ENCODE measurements at places on chromosomes 4 and X.

GRCh38 chr4:99847362-99847976 lies 30.8 kb downstream of the DAPP1 start:
- no peak for DNase-seq

DNA sequence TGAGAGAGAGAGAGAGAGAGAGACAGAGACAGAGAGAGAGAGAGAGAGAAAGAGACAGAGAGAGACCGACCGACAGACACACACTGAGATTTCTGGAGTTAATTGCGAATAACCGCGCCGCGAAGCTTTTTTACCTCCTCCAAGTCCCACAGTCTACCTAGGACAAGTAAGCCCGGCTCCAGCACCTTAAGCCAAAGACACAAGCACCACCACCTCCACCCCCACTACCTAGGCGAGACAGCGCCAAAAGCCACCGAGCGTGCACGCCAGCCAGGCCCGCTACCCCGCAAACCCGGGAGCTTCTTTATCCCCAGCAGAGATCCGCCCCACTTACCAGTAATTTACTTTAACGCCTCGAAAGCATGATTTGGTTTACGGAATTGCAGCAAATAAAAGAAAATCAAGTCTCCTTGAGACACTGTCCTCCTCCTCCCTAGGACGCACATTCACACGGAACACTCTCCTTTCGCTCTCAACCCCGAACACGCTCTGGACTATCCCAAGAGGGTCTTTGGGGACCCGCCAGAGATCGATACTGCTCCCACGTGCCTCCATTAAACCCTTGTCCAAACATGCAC lies 649.6 kb upstream of the DIPK2B start:
- DNase-seq = no peak

DNA sequence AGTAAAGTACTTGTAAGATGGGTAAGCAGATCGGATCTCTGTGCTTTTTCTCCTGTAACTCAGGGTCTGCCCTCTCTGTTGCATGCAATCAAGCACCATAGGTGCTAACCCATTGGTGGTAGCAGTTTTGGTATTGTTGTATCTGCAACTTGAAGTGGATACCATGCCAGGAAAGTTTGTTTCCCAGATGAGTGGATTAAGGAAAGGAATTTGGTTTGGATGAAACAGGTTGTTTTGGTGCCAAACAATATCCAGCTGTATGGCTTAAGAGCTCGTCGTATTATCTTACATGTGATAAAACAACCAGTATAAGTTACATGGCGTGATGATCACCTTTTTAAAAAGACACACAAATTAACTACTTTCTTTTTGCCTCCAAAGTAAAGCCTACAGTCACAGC lies 280.9 kb upstream of the TENM3 start:
- DNase-seq = no peak

GRCh38 chr4:85102606-85103005 lies 136.1 kb upstream of the WDFY3 start:
- DNase-seq = no peak

DNA sequence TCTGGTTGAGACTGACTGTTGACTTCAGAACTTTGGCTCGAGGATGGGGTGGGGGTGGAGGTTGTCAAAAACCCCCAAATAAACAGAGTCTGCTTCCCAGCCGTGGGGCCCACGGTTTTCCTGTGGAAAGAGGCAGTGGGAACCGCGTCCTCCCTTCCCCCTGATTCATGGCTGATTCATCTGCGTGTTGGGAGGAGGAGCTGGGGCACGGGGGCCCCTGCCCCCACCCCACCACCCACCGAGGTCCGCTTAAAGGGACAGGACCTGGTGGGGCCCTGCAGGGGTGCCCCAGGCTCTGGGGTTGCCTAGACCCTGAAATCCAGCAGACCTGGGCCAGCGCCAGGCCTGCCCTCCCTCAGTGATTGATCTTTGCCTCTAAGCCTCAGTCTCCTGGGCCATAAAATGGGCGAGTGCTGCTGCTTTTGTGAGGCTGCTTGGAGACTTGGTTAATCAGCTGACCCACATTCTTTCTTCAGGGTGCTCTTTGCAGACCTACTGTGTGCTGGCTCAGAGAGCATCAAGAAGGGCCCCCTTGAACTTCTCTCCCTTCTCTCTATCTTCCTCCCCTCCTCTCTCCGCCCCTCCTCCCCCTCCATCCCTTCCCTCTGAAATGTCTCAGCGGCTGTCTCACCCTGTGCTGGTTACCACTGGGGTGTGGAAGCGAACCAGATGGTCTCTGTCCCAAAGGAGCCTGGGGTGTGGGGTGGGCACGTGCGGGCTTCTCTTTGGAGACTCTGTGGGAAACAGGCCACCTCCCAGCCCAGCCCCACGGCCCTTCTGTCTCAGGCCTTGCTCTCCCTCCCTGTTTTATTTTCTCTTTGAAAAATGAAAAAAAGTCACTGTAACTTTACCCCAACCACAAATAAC lies 9.1 kb downstream of the HTRA3 start:
- no peak for DNase-seq

DNA sequence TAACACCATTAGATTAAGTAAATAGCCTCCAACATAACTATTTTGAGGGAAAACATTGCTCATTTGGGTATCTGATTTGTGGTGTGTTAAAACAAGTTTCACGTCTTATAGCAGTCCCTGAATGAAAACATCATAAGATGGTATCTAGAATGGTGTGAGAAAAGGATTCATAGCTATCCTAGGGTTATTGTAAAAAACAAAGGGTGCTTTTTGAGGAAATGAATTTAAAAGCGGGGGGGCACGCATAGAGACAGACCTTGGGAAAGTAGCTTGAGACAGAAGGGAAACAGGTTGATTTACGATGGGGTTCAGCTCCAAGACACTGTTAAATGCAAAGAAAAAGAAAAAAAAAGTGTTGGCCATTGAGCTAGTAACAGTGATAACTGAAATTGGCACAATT lies 768 bp upstream of the CXCL10 start:
- no peak for DNase-seq

GRCh38 chr4:24595659-24596058 lies 11.3 kb upstream of the DHX15 start:
- DNase-seq = no peak

DNA sequence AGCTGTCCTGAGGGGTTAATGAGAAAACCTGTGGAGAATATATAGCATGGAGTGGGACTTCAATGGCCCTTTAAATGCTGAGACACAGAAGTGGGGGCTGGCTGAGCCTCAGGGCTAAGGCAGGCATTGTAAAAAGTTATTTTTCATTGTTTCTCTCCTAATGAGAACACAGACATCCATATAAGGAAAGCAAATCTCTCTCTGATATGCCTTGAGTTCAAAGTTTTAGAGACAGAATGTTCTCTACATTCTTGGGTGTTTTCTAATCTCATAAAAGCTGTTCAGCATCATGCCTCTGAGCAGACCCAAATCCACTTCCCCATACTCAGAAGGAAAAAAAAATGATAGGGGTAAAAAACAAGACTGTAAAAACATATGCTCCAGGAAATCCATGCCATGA lies 16.8 kb upstream of the RAB40A start:
- no peak for DNase-seq

DNA sequence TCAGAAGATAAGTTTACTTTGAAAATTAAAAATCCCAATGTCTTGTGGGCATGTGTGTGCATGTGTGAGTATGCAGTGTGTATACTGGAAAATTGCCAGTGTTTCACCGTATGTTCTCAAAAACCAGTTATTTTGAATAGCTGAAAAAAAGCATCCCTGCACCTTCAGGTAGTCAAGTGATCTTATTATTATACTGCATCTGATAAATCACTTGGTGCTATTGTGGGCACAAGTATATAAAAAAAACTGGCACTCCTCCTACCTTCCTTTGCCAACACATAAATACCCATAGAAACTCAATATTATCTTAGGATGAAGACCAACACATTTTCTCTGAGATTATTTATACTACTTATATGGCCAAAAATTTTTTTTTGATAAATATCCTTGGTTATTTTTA lies 91.5 kb upstream of the MAP9 start:
- no peak for DNase-seq

DNA sequence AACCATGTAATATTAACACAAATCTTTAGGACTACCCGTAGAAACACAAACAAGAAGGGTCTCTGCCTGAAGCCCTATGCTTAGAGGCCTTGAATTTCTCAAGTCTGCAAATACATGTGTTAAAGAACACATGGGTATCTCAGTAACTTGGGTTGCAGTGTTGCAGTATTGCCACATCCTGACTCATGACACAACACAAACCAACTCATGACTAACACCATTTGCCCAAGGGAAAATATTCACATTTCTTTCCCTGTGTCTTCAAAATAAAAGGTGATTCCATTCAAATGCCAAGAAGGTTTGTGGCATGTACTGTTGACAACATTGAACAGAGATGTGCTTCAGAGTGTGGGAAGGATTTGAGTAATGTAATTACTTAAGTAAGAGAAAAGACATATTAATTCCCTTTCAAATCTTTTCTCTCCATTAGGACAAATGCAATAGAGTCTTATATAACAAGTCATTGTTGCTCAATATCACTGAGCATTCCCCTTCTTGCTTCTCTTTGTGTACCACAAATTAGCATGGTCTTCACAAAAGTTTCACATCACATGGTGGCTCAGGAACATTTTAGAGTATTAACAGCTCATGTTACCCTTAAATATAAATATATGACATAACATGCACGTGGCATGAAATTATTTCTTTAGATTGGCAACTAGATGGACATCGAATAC lies 487.1 kb downstream of the STPG2 start:
- DNase-seq = no peak

DNA sequence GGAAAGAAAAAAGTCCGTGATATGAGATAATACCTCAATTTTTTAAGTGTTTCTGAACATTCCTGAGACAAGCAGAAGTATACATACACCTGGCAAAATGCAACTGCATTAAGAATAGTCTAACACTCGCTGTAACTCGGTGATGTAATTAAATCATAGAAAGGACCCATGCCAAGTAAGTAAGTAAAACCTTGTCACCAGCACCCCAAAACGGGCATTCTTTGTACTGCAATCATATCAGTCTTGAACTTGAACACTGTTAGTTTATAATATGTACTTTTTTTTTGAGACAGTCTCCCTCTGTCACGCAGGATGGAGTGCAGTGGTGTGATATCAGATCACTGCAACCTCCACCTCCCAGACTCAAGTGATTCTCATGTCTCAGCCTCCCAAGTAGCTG lies 47.4 kb downstream of the SMIM14 start:
- no peak for DNase-seq

GRCh38 chr4:149549911-149550310 lies 265.7 kb downstream of the IQCM start:
- no peak for DNase-seq

- no peak for DNase-seq
These were observed 26.0 kb downstream of the TBC1D19 start for GRCh38 chr4:26609868-26610267.

- no peak for DNase-seq
These were observed 64.5 kb downstream of the GPC4 start for GRCh38 chrX:133350751-133351150.

- DNase-seq = peak; percentile 3
These were observed 17.0 kb downstream of the LAMP2 start for GRCh38 chrX:120452131-120452530.

GRCh38 chr4:153222707-153223426 lies 18.6 kb downstream of the TRIM2 start:
- no peak for DNase-seq
